ENCODE measurements at places on chromosomes 7 and 10.
A peak's percentile ranks its signal among the peaks of the same experiment; 100 is the strongest.

DNA sequence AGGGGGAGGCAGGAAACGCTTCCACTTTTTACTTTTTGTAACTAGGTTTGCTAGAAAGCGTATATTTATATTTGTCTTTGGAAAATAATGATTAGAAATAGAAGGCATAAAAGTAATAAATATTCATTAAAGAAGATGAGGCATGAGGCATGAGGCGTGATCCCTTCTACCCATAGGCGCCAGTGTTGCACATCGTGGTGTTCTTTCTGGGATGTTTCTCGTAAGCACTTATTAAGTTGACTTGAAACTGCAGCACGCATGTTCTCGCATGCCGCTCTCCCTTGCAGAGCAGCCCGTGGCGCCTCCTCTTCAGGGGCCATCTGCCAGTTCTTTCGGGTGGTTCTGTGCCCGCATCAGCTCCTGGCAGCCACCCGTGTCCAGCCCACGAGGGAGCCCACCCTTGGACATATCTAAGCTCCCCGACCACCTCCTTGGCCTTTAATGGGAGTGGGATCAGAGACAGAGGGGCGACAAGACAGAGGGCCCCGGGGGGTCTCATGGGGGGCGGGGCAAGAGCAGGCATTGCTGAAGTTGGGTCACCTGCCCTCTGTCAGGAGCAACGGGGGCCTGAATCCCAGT, 28.5 kb upstream of the CSGALNACT2 start:
- DNase-seq: no peak

DNA sequence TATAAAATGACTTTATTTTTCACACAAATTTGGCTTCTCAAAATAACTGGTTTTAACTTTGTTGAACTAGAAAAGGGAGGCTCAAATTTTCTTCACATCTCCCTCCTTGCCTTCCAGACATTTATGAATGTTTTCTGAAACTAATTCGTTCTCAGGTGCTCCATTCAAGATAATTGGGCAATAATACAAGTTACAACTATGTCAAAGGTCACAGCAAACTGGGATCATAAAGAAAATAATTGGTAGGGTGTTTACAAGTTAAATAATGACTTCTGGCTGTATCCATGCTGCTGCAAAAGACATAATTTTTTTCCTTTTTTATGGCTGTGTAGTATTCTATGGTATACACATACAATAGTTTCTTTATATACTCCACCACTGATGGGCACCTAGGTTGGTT, 75.3 kb downstream of the MINPP1 start:
- DNase-seq: no peak

DNA sequence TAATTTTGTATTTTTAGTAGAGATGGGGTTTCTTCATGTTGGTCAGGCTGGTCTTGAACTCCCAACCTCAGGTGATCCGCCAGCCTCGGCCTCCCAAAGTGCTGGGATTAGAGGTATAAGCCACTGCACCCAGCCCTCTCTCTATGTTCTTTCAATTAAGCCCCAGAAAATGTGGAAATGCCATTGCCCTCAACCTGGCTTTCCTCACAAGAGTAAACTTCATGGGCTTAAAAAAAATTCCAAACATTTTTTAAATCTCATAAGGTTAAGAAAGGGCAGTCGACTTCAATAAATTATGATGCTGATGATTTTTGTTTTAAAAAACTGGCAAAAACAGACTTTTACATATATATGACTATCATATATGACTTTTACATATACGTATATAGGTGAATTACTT, 107.6 kb downstream of the TES start:
- no peak for DNase-seq

DNA sequence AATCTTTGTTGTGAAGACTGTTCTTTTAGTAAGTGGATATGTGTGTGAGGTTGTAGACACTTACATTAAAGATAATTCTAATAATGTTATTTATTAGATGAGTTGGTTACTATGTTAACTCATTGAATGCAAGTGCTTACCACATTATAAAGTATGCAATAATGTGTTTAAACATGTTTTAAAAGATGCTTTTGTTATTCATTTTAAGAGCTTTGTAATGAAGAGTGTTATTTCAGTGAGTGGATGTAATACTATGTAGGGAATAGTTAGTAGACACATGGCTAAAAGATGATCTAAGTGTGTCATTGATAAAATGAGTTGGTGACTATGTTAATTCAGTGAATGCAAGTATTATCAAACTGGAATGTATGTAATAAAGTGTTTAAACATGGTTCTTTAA, 70.0 kb upstream of the VOPP1 start:
- no peak for DNase-seq

DNA sequence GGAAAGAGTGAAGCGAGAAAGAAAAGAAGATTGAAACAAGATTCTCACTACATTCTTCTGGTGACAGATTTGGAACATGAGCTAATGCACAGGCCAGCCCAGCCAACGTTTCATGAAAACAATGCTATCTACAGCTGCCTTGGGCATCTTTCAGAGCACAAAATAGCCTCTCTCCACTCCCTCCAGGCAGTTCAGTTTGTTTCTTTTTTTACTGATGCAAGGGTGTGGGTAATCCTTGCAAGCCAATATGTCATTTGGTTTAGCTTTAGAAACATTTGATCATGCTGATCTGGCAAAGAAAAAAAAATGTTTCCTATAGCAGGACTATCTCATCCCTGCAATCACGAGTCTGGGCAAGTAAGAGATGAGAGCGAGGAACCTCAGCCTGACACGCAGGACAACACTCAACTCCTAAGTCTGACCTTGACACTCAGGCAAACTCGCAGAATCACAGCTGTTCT, 35.9 kb downstream of the SVIL start:
- no peak for DNase-seq

DNA sequence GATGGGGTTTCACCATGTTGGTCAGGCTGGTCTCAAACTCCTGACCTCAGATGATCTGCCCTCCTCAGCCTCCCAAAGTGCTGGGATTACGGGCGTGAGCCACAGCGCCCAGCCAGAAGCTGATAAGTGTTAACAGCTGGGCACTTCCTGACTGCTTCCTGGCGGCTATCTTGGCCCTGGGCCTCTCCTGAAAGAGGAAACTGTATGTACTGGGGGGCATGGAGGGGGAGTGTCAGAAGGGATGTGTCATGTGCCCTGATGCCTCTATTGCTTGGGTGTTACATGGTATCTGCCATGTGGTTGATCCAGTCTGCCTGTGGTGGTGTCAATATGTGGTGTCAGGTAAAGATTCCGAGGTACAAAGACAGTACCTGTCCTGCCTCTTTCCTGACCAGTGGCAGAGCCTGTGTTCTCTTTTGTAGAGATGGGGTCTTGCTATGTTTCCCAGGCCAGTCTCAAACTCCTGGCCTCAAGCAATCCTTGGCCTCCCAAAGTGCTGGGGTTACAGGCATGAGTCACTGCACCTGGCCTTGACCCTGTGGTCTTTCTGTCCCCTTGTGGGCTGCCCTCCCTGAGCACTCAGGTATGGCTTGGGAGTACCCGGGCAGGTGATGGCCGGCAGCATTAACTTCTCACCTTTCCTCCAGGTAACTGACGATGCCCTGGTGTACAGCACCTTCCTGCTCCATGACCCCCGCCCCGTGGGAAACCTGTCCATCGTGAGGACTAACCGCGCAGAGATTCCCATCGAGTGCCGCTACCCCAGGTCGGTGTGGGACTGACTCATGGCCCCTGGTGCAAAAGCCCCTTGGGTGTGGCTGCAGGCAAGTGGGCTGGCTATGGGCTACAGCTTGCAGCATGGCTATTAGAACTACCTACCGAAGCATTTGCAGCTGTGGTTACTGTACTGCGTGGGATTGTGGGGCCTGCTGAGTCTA, 4.4 kb downstream of the ZP3 start:
- DNase-seq: no peak

- DNase-seq: no peak
Measured at GRCh38 chr10:6995831-6996230, 415.0 kb downstream of the SFMBT2 start.

GRCh38 chr7:121459148-121459547, 63.0 kb upstream of the FAM3C start:
- DNase-seq: no peak

DNA sequence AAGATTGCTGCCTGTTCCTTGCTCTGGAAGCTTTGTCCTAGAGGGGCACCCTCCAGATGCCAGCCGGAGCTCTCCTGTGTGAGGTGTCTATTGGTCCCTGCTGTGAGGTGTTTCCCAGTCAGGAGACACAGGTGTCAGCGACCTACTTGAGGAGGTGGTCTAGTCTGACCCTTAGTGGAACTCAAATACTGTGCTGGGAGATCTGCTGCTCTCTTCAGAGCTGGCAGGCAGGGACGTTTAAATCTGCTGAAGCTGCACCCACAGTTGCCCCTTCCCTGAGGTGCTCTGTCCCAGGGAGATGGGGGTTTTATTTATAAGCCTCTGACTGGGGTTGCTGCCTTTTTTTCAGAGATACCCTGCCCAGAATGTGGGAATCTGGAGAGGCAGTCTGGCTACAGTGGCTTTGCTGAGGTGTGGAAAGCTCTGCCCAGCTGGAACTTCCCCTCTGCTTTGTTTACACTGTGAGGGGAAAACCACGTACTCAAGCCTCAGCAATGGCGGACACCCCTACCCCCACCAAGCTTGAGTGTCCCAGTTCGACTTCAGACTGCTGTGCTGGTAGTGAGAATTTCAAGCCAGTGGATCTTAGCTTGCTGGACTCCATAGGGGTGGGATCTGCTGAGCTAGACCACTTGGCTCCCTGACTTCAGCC, 119.2 kb downstream of the PPP1R9A start:
- peak; percentile 22 for DNase-seq

- DNase-seq: no peak
Measured at GRCh38 chr7:28939844-28940544, 18.1 kb downstream of the TRIL start.

DNA sequence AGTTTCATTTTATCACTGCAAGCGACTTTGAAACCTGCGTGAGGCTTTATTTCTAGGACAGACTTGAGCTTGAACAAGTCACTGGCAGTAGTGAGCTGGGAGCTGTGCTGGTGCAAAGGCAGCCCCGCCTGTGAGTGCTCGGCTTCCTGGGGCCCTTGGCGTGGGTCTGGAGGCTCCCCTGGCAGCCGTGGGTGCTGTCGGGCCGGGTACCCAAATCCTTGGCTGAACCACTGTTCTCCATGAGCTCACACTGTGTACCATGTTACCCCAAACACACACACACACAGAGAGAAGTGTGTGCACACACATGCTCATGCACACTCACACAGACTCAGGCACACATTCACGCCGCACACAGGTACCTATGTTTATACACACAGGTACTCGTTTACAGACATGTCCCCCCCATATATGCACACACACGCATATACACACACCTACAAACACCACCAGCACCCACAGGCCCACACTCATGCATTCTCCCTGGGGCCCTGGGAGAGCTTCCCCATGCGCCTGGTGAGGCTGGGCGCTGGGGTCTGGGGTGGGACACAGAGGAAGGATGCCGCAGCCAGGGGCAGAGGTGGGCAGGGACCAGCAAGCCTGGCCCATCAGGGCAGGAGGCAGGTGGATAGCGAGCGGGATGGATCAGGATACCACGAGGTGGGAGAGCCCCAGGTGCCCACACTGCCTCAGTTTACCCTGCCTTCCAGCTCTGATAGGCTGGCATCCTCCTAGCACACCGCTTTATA, 158.8 kb downstream of the ADARB2 start:
- DNase-seq: no peak

GRCh38 chr10:74683067-74683466, 143.3 kb upstream of the KAT6B start:
- DNase-seq: peak; percentile 71

DNA sequence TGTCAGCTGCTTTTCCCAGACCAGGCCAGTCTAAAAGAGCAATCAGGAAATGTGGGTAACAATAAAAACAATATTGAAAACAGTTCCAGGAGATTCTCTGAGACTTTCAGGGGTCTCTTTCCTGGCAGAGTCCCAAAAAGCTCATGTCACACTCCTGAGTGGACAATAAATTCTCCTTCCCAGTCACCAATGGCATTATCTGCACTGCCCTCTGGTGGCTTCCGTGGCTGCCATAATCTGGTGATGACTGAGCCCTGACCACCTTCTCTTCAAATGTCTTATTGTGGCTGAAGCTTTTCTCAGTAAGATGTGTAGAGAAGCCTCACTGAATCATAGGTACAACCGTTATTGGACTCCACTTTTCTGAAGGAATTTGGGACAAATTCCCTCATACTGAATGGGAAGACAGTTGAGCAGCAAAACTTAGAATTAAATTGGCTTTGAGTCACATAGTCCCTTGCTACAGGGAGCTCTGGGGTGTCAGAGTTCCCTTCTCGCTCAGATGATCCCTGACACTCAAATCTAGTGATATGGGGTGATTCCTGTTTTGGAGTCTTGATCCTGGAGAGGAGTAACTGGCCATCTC, 24.4 kb upstream of the ASAH2 start:
- DNase-seq: no peak

GRCh38 chr7:25850735-25851134, 301.3 kb upstream of the NFE2L3 start:
- no peak for DNase-seq

DNA sequence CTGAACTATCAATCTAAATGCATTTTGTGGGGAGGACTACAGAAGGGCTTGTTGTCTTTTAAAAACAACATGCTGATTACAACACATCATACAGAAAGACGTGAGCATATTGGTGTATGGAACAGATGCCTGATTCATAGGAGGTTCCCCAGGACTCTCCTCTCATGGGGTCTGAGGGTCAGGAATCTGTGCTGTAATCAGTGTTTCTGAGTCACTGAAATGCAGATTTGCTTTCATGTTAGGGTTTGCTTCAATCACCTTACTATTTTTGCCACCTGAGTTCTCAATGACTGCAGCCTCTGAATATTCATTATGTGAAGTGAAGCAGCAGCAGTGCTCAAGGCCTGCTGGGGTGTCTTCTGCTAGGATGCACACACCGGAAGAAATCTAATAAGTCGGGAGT, 550 bp upstream of the ANK3 start:
- DNase-seq: no peak

DNA sequence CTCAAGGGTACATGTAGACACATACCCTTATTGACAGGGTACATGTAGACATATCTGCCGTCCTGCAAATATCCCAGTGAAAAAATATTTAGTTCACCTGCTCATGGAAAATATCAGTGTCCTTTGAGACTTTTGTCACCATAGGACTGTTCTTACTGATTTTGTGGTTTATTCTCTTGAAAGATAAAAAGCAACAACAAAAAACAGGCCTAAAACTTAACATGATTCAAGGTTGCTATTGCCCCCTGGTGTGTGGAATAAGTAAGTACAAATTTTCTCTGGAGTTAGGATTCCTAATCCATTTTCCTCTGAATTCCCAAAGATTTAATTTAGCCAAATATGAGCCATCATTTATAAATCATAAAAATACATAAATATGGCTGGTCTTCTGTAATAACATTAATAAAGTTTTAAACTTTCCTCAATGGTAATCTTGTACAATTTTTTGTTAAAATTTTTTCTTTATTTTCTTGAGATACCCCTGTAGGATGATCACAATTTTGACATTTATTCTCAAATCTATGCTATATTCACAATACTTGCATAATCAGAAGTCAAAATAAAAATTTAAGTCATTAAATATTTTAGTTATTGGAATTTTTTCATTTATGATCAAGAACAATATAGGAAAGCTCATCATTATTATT, 741.4 kb upstream of the POT1 start:
- peak; percentile 1 for DNase-seq

GRCh38 chr10:42898037-42898960, 115.7 kb downstream of the BMS1 start:
- DNase-seq: no peak

- DNase-seq: no peak
Measured at GRCh38 chr7:159027056-159027788, 117.4 kb downstream of the VIPR2 start.

Data from NCI-H510A treated with DMSO at 0.1 percent for 48 hours (cell line).